ENCODE measurements at places on chromosomes 3 and 15.

- DNase-seq, result no peak
Measured at GRCh38 chr3:116270056-116270455, 175.2 kb downstream of the LSAMP start.

GRCh38 chr3:141523615-141524375, 37.0 kb downstream of the RASA2 start:
- no peak for DNase-seq

DNA sequence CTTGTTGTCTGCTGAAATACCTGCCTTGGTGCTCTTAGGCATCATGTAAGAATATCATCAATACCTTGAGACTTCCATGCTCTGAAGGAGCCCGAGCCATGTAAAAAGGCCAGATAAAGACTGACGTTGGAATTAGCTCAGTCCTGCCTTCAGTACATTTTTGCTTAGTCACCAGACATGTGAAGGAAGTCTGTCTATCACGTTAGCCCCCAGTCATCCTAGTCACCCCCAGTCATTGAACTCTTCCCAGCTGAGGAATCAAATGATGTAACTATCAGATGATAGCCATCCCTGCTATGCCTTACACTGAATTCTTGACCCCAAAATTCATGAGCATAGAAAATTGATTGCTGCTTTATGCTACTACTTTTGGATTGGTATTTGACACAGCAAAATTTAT, 351.2 kb upstream of the SGO1 start:
- no peak for DNase-seq

DNA sequence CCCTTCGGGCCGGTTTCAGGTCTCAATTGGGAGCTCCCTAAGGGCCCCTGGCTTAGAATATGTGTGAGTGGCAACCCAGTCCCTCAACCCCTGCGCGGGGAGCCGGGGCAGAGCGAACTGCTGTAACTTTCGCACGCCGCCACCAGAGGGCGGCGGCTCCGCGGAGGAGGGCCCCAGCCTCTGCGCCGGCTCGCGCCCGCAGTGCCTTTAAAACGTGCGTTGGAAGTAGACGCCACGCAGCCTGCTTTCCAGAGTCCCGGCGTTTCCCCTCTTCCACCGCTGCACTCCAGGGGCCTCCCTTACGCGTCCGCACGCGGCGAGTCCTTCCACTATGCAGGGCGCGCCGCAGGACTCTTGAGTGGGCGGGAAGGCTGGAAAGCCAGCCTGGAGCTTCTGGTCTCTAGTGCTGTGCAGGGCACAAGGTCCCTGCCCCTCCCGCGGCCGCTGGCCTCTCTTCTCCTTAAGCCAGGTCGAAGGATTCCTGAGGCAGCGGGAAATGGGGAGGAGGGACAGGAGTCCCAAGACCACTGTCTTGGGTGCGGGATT, 23.7 kb upstream of the RNU6-1 start:
- DNase-seq, result no peak

DNA sequence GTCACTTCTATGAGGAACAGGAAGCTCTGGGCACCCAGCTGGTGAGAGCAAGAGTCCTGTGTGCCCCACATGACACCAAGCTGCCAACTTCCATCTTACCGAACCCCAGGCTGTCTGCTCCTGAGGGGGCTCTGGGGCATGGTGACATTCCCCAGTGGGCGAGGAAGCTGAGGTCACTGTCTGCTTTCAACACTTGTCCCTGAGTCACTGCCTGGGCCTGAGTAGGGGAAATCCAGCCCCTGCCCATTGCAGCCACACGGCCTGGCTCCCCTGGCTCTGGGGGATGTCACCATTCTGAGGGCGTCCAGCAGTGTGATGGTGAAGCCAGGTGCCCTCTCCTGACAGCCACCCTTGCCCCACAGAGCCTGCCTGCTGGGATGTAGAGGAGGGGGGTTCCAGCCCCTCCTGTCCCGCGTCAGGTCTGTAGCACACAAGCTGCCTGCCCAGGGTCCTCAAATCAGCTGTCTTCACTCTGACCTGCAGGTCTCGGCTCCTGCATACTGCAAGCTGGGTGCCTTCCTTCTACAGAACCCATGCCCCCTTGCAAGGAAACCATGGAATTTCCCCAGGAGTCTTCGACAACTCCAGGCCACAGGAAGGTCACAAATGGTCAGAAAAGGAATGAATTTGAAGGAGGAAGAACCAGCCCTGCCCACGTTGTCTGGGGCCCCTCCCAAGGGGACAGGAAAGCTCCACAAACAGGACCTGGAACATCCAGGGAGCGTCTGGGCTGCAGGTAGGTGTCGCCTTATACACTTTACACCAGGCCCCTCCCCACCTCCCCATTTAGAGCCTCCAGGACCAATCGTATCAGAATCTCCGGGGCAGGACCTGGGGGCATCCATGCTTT, 69.9 kb upstream of the GATM start:
- DNase-seq, result no peak

DNA sequence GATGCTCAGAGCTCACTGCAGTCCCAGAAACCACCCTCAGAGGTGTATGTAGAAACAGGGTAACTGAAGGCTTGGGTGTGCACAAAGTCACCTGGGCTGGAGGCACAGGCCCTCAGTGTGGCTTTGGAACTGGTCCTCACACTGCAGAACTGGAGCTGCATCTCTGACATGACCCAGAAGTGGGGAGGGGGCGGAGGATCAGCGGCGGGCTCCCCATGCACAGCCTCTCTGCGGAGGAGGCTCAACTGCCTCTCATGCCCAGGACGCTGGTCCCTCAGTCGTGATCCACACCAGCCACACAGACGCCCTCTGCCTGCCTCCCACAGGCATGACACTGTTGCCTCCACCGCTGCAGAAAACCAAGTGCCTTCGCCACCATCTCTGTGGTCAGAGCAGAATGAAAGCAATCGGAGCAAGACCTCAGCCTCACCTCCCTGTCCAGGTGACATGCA, 73.7 kb downstream of the TM2D3 start:
- no peak for DNase-seq

DNA sequence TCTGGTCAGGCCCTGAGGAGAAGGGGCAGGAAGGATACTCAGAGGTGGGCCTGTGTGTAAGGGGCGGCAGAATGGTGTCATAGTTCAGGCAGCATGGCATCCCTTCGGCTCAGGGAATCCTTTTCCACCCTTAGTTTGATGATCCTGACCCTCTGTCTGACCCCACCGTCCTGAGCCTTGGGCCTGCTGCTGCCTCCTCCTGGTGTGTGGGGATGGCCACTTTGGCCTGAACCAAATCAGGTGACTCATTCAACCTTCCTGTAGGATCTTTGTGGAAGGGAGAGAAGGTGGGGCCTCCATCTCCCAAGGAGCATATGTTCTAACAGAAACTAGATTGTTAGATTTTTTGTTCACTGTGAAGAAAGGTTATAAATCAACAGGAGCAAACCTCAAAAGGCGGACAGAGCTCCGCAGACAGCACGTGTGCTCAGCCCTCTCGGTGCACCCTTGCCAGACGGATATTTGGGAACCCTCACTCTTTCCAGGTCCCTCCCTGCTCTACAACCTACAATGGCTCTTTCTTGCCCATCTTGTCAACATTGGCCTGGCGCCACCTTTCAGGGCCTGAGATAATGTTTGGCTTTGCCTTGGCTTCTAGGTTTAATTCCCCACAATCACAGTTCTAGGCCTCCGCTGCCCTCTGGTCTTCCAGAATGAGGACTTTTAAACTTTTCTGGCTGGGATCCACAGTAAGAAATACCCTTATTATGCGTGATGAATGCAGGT, 21.7 kb downstream of the THSD4 start:
- DNase-seq, result no peak

DNA sequence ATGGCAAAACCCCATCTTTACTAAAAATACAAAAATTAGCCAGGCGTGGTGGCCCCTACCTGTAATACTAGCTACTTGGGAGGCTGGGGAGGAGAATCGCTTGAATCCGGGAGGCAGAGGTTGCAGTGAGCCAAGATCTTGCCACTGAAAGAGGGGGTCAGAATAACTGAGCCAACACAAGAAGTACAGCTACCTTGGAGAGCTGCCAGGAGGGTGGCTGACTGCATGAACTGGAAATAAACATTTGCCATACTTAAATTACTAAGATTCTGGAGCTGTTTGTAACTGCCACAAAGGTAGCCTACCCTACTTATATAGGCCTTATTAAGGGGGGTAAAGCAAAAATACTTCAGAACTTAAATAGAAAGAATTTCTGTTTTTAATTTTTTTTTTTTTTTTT, 15.4 kb upstream of the PIK3CB start:
- no peak for DNase-seq

DNA sequence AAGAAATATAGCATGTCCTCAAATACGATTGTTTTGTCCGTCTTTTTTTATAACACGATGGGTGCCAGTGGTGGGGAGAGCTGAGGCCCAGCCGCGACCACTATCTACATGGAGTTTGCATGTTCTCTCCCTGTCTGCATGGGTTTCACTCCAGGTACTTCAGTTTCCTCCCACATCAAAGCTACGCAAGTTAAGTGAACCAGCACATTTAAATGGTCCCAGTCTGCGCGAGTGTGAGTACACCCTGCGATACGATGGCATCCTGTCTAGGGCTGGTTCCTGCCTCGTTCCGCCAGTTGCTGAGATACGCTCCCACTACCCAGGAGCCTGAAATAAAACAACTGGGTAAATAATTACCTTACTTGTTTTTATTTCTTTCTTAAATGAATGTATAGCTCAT, 40.6 kb downstream of the ATP13A3 start:
- no peak for DNase-seq

DNA sequence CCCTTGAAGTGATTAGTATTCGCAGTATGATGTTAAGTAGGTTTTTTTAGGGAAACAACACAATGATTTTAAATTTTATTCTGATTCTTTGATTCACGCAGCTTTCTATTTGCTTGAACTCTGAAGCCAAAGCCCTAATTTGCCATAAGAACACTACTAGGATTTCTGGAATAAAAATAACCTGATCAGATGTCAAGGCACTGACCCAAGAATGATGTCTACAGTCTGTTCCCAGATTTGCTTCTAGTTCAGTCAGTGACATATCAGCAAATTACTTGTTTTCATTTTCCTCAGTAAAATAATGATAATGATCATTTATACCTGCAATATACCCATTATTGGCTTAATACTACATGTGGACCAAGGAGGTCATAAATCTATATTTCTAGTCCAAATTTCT, 179.5 kb upstream of the EIF1B start:
- DNase-seq, result no peak

DNA sequence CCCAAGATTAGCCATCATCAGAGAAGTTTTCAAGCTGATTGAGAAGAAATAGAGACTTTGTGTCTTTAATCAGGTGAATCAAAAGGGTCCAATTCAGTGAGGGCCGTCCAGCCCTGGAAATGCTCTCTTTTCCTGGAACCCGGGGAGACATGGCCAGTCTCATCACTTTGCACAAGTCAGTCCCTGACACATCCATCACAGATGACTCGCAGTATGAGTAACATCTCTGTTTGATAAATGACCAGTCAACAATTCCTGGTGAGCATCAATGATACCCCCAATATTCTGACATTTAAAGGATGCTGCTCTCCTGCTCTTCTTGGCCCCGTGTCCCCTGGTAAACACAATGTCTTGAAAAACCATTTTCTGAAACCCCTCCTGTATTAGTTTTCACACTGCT, 26.7 kb downstream of the C3orf20 start:
- no peak for DNase-seq

DNA sequence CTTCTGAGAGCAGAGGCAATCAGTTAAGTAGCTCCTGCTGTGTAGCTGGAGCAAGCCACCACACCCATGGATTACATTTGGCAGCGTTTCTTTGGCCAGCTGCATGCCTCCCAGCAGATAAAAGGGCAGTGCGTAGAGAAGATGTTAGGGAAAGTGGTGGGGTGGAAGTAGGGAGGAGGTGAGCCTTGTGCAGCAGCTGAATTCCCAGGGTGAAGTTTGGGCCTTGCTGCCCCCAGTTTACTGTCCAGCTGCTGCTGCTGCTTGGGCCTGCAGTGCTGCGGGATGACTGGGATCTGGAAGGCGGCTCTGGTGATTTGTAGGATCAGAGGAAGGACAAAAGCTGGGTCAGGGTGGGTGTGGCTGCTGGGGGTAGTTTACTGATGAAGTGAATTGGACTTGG, 318.7 kb upstream of the C2CD4B start:
- DNase-seq, result no peak

DNA sequence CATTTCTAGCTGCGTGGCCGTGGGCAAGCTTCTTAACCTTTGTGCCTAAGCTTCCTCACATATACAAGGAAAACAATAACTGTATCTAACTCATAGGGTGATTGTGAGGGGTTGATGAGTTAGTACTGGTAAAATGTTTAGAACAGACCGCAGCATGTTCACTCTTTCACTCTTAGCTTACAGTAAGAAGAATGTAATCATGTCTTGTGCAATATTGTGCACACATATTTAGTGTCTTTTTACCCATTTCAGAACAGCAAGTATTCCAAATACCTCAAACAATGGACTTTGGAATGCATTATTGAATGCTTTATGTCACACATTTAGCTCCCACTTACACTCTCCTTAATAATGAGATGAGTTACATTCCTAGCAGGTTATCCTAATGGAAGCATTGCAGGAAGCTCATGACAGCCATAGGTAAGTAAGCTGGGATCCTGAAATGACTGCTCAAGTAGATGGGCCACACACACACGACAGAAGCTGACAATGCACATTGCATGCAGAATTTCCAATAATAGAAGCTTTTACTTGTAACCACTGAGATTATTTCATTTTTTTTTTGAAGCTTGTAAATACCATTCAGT, 468.9 kb upstream of the WNT5A start:
- no peak for DNase-seq

DNA sequence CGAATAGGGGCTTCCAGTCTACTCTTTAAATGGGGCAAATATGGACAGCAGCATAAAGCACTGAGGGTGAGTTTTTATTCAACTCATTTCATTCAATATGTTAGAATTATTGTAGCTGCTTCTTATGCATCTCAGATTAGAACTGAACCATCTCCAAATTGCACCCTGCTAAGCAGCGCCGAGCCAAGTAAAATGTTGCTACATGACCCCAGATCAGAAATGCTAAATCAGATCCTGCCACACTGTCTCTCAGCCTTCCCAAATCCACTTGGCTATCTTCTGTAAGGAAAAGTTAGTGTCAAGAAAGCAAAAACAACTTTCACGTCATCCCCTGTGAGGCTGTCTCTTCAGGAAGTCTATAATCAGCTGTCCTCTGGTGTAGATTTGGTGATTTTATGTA, 293.2 kb downstream of the CNTN4 start:
- no peak for DNase-seq

DNA sequence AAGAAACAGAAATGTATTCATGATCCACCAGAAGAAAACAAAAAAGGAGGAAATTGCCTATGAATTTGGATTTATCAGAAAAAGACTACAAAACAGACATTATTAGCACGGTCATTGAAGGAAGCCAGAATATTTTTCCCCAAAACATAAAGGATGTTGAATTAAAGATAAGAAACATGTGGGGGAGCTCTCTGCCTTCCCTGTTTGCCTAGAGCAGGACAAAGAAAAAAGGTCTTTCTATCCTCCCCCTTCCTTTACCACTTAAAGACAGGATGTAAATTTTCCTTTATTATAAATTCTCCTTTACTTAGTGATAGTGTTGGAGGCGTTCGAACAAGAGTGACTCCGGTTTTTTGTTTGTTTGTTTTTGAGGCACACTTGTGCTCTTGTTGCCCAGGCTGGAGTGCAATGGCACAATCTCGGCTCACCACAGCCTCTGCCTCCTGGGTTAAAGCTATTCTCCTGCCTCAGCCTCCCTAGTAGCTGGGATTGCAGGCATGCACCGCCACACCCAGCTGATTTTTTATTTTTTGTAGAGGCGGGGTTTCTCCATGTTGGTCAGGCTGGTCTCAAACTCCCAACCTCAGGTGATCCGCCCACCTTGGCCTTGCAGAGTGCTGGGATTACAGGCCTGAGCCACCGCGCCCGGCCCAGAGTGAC, 14.9 kb upstream of the RPN1 start:
- no peak for DNase-seq
